Activated naive CD4-positive, alpha-beta T cell treated with anti-CD3 and anti-CD28 coated beads, Interleukin-2, amount 50 U/mL, for 16 hours (primary cell): ENCODE measurements at places on chromosomes 5 and 9.

- DNase-seq, result no peak
Observed at GRCh38 chr9:70578720-70579119, 164.3 kb upstream of the KLF9 start.

DNA sequence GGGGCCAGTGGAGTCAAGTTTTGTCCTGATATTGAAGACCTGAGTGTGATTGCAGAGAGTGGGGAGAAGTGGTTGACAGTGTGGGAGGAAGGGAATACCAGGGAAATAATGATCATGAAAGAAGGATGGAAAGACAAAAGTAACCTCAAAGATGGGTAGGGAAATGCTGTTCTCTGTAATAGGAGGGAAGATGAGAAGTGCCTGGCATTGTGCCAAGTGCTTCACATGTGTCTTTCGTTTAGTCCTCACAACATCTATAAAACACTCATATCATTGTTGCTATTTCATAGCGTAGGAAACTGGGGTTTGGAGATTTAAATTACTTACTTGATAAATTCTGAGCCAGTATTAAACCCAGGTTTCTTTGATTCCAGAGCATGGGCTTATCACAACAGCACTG, 472.3 kb downstream of the LRRC70 start:
- no peak for DNase-seq

DNA sequence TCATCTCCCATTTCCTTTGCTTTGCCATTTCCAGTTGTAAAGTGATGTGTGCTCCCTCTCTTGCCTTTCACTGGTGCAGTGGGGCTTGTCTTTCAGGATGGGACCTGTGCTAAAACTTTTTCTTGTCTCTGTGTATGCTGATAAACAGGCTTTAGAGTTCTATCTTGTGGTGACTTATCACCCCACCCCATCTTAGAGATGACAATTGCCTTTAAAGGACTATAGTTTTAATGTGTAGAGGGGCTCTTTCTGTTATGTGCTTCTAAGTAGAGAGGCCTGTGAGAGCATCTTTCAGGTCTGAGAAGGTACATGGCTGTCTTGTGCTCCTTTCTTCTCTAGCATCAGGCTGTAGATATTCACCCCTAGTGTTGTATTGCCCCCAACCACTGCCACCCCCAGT, 21.9 kb downstream of the MAN2A1 start:
- no peak for DNase-seq

DNA sequence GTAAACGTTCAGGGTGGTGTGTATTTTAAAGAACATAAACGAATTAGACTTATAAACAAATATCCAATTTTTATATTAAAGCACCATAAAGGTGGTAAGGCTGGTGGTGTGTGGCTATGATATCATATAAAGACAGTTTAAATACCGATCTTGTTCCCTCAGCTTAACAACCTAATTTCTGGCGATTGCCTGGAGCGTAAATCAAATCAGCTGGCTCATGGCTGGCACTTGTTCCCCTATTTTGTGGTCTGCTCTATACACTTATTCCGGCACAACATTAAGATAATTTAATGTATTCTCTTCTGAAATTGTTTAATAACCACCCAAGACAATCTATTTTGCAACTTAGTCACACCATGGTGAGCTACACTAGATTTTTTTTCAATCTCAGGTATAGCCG, 2.4 kb upstream of the HAPLN1 start:
- DNase-seq, result no peak

DNA sequence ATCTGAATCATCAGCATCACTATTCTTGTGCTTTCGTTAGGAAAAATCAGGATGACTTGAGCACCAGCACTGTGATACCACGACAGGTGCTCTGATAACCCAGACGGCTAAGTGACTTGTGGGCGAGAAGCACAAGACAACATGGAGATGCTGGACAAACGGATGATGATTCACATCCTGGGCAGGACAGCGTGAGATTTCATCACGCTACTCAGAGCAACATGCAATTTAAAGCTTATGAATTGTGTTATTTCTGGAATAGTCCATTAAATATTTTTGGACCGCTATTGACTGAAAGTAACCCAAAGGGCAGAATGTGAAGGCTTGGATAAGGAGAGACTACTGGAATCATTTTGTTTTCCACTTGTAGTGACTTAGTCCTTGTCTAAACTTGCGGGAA, 114.8 kb upstream of the DAPK1 start:
- no peak for DNase-seq

GRCh38 chr5:64180661-64181343, 15.2 kb downstream of the RNF180 start:
- DNase-seq, result no peak

- DNase-seq, result no peak
Observed at GRCh38 chr5:180586870-180587269, 4.4 kb downstream of the SCGB3A1 start.

- DNase-seq, result no peak
Observed at GRCh38 chr9:121499427-121500164, at the start of gene GGTA1. TSS of gene GGTA1 (minus strand) at chr9:121499844. CDS start at chr9:121467922, 31,922 bp downstream.

DNA sequence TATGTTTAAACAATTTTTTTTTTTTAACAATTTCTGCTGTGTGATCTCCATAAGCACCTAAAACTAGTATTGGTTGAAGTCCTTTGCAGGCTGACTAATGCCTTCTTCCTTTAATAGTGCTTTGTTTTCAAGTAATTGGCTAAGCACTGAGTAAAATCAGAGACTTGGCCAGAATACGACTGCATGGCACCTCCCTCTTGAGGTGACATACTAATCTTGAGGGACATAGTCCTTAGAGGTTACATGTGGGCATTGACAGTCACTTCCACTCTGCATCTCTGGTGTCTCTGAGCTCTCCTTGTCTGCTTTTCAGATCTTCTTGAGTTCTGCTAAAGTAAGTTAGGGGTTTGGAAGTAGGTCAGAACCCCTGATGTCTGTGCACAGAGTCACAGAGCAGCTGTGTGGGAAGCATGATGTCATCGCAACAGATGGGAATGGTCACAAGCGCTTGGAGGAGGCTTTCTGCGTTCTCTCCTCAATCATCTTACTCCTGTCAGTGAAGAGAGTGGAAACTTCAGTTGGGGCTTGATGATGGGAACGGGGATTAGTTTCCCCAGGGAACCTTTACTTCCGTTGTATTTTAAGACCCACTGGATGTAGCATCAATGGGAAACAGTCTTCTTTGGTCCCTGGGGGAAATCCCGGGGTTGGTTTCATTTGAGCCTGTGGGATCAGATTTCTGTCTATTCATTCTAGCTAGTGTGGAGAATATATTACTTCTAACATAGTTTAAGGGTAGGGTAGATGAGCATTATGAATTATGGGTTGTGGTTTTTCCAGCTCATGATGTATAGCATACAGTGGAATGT, 136.9 kb downstream of the ARHGAP26 start:
- no peak for DNase-seq

DNA sequence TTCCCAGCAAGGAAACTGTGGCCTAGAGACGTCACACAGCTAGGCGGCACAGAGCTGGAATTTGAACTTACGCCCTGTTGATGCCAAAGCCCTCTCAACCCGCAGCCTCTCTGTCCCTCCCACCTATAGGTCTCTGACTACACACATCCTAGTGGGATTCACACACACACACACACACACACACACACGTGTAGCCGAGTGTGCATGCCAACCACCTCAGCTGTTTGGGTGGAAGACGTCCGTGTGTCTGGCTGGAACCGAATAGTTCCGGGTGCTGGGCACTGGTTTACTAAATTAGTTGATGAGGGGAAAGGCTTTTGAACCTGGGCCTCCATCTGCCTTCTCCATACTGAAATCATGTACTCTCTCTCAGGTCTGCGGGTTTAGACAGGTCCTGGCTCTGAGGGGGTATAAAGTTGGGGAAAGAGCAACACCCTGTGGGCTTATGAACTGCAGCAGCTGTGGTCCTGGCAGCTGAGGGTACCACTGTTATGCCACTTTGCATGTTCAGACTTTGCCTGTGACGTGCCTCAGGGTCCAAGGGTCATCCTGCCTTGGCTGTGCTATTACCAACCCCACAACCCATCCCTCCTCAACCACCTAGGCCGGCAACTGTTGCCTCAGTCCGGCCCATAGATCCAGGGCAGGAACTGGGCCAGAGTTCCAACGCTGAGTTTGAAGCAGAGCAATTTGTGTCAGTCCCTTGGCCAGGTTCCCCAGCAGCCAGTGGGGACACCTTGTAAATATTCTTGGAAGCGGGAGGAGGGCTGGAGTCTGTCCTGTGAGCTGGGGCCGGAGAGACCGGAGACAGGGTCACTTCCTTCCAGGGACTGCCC, 50.5 kb downstream of the PSD2 start:
- no peak for DNase-seq

DNA sequence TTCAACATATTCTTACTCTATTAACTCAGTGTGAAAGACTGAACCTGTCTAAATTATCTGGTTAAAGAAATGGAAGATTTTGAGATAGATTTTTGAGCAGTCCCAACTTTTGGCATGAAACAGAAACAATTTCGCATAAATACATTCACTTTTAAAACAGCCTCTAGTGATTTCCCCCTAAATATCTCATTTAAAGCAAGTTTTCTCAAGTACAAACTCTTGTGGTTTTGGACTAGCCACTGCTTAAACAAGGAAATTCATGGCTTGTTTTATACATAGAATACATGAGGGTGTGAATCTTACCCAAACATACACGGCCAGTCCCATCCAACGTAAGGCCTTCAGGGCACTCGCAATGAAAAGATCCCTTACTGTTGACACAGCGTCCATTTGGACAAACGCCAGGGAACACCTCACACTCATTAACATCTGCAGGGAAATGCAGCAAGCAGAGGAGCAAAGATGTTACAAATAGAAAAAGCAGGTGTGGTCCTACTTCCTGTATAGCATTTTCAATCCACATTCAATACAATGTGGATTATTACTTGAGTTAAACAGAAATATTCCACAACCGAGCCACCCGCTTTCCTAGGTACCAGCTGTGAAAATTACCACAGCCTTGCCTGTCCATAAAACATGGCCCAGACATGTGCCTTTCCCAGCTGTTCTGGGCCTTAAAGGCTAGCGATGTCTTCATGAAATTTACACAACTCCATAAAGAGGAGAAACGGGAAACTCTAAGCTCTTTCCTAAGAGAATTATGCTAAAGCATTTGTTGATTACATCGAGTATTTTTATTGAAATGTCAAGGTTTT, 188.8 kb downstream of the FBN2 start:
- DNase-seq, result no peak

DNA sequence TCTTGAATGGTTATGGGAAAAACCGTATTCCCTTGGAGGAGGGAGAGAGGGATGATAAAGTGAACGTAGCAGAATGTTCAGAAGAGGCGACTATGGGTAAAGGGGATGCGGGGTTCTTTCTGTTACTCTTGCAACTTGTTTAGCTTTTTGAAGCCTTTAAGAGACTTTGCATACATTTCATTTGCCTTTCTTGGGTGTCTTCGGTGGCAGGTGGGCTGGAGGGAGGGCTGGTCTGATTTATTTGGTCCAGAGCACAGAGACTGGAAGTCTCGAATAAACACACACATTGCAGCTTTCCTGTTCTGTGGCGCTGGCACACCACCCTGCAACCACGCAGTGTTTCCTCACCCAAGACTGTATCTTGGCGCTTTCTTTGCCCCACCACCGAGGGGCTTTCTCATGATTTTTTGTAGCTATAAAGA, 23.2 kb downstream of the TTF1 start:
- no peak for DNase-seq

- no peak for DNase-seq
Observed at GRCh38 chr5:84430863-84431663, 46.4 kb upstream of the EDIL3 start.

GRCh38 chr9:127904561-127905003, 5.2 kb upstream of the ST6GALNAC6 start:
- no peak for DNase-seq

DNA sequence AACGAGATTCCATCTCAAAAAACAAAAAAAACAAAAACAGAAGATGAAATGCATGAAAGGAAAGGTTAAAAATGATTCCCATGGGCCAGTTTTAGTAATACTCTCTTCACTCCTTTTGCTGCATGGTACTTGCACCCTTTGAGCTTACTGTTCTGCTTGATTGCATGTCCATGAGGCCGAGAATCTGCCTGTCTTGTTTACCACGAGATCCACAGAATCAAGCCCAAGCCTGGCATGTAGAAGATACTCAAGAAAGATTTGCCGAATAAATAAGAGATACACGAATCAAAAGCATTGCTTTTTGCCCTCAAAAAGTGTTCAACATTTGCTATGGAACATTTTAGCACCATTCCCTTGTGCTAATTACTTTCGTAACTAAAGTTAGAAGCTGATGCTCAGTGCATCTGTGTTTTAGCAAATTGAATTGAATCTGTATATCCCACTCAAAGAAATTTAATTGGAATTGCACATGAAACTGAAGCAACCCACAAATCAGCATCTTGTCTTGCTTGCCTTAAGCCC, 1.1 kb downstream of the FAXDC2 start:
- DNase-seq, result no peak

GRCh38 chr5:151150471-151151262, 6.9 kb downstream of the ANXA6 start:
- peak; percentile 48 for DNase-seq

GRCh38 chr9:88889386-88889785, 101.9 kb upstream of the S1PR3 start:
- DNase-seq, result no peak

- DNase-seq, result no peak
Observed at GRCh38 chr9:15578714-15579113, 25.9 kb downstream of the CCDC171 start.

GRCh38 chr9:102497709-102498108, 497.4 kb upstream of the CYLC2 start:
- DNase-seq, result no peak

DNA sequence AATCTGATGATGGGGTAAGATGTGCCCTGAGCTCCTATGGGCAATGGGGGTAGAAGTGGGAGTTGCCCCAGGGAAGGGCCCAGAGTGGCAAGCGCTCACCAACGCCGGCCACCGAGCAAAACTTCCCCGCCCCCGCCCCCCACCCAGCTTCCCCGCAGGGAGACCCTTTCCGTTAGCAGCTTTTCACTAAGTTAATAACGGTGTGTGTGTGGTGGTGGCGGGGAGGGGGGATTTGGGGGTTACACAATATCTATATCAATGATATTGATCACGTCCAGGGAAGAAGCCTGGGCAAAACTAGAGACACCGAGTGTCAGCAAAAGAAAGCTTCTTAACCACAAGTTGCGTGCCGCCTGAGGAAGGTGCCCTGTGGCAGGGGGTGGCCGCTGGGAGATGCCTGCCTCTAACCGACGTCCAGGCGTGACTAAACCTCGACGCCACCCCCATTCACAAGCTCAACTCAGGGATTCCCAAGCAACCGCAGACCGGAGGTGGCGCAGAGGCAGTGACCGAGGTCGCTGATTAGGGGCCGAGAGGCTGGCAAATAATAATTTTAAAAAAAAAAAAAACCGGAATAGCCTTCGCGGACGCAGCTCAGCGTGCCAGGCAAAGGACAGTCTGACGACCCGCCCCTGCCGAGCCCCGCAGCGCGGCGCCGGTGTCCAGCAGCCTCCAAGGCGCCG, 222.6 kb downstream of the MEF2C start:
- DNase-seq, result no peak

- no peak for DNase-seq
Observed at GRCh38 chr5:124921694-124922093, 175.3 kb upstream of the ZNF608 start.
